ENCODE measurements at places on chromosomes 13 and 19. TPM values are rescaled to one million over a fixed set of nuclear protein-coding genes. Genes with fewer than 3 reads are reported as not detected.

SULT2A1 gene
- 12.7 TPM for polyA plus RNA-seq

INSL3 gene
- 0.13 TPM for polyA plus RNA-seq

TMPRSS9 gene
- not detected for polyA plus RNA-seq

SPTBN4 gene
- 1.8 TPM for polyA plus RNA-seq

CYP2F1 gene
- polyA plus RNA-seq: not detected

DNA sequence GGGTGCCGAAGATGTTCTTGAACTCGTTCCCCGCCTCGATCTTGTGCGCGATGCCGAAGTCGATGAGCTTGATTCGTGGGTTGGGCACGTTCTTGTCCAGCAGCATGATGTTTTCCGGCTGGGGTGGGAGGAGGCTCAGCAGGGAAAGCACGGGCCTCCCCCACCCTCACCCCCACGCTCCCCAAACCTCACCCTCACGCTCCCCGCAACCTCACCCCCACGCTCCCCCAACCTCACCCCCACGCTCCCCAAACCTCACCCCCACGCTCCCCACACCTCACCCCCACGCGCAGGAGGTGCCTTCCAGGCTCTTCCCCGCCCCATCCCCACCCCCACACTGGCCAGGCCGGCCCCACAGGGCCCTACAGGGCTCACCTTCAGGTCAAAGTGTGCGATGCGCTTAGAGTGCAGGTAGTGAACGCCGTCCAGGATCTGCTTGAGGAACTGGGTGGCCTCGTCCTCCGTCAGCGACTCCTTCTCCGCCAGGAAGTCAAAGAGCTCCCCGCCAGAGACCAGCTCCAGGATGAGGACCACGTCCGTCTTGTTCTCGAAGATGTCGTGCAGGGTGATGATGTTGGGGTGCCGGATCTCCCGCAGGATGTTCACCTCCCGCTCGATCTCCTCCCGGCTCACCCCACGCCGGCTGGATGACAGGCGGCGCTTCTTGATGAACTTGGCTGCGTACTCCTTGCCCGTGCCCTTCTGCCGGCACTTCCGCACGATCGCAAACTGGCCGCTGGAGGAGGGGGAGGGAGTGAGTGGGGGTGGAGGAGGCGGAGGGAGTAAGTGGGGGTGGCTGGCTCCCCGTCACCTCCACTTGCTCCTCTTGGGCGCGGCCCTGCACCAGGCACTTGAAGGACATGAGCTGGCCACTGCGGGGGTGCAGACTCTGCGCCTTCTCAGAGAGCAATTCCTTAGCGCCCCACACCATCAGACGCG, 6.4 kb downstream of the DAPK3 start:
- no peak for DNase-seq

DNA sequence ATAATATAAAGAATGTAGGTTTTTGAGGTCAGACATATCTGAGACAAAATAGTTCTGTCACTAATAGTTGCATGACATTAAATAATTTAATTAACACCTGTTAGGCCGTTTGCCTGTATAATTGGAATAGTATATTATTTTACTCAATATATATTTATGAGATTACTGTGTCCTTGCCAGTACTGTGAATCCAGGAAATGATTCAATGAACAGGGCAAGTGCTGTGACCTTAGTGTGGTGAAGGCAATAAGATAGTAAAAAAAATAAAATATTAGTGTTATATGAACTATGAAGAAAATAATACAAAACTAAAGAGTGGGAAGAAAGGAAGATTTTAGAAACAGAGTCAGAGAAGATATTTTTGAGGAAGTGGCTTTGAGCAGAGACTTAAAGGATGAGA, 403.7 kb downstream of the PCDH9 start:
- DNase-seq: no peak

- DNase-seq: no peak
Observed at GRCh38 chr13:53953183-53953582, 924.6 kb downstream of the OLFM4 start.

DNA sequence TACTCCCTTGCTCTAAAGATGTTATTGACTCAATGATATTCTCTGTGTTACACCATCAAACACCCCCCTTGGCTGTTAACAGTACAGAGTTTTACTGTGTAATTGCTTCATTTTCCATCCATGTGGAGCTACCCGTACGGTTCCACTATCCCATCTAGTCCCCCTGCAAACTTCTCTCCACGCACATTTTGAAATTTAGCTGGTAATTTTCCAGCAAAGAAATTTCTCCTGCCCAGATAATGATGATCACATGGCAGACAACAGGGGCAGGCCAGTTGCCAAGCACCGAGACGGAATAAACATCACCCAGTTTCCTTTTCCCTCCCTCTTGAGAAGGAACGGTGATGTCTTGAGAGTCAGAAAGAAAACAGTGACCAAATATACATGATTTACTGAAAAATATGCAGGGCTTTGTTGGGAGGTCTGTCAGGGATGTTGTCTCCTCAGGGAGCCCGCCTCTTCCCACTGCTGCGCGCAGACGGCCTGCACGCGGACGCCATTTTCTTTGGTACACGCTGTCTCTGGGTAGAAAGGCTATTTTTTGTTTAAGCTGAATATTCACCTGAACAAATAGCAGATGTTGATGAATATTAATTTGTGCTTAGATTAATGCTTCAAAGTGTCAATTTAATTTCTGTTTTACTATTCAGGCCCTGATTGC, 109.9 kb downstream of the OLFM4 start:
- DNase-seq: no peak

DNA sequence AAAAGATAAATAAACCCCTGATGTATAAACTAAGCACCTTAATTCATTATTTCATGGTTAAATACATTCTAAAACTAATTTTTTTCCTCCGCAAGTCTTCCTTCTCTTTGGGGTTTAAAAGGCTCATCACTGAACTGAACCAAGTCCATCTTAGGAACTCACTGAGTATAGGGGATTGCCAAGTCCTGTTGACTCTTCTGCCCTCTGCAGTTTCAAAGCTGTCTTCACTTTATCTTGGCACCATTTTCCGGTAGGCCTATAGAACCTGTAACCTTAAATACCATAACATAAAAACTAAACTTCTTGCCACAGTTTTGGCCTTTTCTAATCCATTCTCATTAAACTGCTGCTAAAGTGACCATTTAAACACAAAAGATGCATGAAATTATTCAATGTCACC, 66.5 kb upstream of the USPL1 start:
- peak; percentile 59 for DNase-seq

GRCh38 chr13:44768239-44768638, 192.1 kb upstream of the TSC22D1 start:
- no peak for DNase-seq

GRCh38 chr19:52963247-52963618, 552 bp upstream of the ZNF816 start:
- no peak for DNase-seq

GRCh38 chr13:74174810-74175209, 40.6 kb upstream of the KLF12 start:
- no peak for DNase-seq
